Stimulated activated CD8-positive, alpha-beta memory T cell treated with anti-CD3 and anti-CD28 coated beads, Interleukin-15, amount 100 ng/mL, for 24 hours (primary cell): ENCODE measurements at places on chromosomes 7 and 10.

DNA sequence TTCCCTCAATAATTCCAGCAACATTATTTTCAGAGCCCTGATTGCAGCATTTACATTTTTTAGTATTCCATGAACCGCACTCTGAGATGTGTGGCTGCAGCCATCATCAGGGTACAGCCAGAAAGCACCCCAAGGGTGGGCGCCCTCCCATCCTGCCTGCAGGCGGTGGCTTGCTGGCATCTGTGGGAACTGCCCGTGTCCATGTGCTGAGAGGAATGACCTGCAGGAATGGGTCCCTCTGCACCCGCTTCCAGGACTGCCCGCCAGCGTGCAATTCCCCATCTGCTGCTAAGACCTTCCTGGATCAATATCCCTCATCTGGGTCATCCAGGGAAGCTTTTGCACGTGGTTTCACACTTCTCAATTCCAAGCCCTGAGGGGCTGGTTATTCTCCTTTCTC lies 32.8 kb upstream of the NUB1 start:
- no peak for DNase-seq

DNA sequence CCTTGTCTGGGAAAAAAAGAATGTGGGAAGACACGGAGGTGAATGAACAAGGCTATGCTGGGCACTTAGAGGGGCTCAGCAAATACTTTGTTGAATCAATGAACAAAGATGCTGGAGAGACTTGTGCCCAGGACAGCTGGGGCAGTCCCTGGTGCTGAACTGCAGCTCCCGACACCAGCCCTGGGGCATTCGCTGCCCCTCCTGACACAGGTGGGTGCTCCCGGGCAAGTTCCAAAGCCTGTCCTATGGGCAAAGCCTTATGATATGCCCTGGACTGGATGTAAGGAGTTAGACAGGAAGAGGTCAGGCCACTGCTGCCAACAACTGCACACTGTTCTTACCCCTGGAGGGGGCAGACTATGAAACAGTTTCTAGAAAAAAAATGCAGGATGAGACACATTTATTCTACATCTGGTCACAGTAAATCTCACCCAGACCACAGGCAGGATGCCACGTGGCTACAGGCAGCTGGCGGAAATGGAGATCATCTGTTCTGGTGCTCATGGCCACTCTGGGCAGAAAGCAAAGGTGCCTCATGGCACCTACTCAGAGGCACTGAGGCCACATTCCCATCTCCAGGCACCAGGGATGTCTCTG lies 21.9 kb upstream of the FRAT2 start:
- no peak for DNase-seq

DNA sequence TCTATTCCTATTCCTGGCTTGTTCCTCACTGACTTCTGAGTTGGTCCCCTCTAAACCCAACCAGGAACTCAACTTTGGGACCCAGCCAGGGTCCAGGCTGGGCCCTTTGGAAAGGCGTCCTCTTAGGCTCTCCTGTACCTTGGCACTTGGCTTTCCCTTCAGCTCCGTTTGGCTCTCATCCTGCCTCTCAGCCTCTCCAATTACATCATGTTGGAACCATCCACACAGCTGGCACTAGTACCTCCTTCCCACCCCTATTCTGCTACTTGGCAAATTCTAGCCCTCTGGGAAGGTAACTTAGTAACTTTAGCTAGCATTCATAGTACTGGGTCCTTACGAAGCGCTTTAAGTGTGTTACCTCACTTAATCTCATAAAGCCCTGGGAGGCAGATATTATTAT lies 205.3 kb upstream of the HABP2 start:
- no peak for DNase-seq

GRCh38 chr10:124122211-124122610 lies 28.8 kb upstream of the CHST15 start:
- DNase-seq = no peak

DNA sequence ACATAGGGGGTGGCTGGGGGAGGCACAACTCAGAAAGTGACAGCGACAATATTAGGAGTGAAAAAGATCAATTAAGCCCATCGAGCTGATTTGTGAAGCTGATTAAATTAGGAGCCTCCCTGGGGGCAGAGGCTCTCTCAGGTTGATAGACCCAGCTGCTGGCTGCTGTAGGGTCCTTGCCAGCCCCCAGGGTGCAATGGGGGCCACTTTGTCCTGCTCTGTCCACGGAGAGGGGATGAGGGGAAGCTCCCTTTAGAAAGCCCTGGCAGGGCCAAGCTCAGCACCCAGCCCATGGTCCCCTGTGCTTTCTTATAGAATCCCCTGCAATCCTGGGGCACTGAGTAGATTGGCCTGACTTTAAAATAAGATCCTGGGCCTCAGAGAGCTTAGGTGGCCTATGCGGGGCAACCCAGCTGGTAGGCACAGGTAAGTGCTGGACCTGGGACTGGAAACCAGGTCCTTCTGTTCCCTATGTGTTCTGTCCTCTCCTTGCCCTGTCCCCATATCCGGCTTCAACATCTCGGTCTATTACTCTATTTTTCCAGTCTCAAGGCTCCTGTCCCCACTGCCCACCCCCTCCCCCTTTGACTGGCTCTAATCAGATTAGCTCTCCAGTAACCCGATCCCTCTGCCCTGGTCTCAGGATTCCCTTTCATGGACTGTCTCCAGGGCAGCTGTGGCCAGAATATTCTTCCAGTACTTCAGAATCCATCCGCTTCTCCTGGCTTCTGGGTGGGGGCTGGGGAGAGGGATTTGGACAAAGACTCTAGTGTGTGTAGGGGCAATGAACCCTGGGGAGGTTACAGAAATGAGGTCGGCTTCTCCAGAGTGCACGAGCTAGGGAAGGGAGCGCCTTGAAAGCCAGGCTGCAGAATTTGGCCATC lies 259.6 kb downstream of the RPS24 start:
- no peak for DNase-seq

- no peak for DNase-seq
These were observed 205.7 kb upstream of the NPSR1 start for GRCh38 chr7:34452363-34452762.

GRCh38 chr10:31867646-31868045 lies 61.0 kb downstream of the ARHGAP12 start:
- no peak for DNase-seq

- no peak for DNase-seq
These were observed 36.9 kb downstream of the ZNRF2 start for GRCh38 chr7:30321089-30321881.

DNA sequence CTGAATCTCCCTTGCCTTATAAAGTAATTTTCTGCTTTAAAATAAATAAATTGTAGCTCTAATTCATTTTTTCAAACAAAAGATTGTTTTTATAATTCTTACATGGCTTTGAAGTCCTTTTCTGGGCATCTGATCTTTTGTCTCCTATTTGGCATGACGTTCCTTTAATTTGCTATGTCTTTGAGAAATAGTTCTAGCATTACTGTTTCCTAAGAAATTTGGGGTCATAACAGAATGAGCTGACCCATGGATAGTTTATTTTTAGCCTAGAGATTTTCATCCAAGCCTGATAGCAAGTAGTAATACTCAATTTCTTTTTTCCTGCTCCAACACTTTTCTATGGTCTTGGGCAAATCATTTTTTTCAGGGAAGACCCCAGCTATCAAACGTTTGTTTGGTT lies 31.4 kb downstream of the CCDC71L start:
- DNase-seq = no peak

- DNase-seq = no peak
These were observed 66.3 kb downstream of the ARHGAP22 start for GRCh38 chr10:48538611-48539010.

GRCh38 chr10:98899018-98899417 lies 336.6 kb downstream of the HPSE2 start:
- no peak for DNase-seq

DNA sequence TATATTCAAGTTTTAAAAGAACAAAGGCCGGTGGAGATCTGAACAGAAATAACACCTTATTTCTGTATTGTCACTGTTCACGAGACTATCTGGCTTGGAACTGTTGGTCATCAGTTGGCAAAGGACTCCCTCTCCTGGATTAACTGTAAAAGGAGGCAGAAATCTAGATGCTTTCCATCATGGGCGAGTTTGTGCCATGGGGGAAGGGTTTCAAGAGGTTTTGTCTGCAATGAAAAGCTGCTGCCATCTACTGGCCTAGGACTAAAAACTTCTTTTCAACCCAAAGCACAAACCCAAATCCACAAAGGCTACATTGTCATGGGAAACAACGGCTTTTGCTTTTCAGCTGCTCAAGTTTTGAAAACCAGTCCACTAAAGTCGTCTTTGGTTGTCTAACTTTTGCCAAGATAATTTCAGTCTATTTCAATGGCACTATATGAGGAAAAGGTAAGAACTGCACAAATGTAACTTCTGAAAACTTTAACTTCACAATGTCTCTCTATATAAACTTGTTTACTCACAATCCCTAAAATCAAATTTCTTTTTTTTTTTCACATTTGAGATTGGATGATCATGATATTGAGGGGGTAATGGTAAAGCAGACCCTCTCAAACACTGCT lies 196.8 kb downstream of the SKAP2 start:
- no peak for DNase-seq

DNA sequence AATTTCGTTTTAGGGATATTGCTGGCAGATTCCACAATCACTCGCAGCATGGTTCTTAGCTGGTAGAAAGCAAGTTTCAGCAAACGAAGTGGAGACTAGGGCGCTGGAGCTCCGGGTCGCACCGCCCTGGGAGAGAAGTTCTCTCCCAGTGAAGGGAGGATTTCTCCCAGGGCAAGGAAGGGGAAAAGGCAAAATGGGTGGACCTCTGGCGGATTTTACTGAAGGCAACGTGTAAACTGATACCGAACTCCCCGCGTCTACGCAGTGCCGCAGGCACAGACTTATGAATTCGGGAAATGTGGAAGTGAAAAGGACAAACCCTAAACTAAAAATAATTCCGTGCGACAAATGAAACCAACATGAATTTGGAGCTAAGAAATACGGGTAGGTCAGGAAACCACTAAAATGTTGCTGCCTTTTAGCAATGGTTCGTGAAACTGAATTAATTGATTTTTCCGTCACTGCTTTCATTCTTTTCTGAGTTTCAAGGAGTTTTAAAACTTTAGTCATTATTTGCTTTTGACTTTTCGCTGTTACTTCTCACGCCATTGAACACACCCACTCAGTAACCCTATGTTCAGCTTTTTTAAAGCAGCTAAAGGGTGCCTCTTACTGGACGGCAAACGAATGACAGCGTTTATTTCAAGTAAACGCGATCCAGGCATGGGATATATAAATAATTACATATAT lies at the start of gene MYOF:
Gene MYOF (minus strand): TSS at position 190 of the 690 bp plus-strand sequence. CDS start 140 bp downstream, at position 50.
- DNase-seq = no peak

- DNase-seq = no peak
These were observed 55.2 kb upstream of the DKK1 start for GRCh38 chr10:52258799-52259425.

DNA sequence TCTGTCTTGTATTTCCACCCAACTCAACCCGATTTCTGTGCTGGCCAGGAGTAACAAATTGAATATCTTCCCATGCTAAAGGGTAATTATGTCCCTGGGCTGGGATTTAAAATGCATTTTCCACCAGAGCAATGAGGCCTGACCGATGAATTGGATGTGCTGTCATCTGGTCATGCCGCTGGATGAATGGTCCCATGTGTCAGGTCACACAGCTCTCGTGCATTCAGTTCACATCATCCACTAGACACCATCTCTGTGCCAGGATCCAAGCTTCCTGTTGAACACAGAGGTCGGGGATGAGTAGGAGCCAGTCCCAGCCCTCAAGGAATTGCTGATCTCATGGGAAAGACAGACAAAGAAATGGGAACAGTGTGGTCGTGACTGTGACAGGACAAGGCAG lies 200.8 kb downstream of the ADRA2A start:
- no peak for DNase-seq

GRCh38 chr10:127283017-127283416 lies 86.6 kb upstream of the INSYN2A start:
- DNase-seq = no peak

DNA sequence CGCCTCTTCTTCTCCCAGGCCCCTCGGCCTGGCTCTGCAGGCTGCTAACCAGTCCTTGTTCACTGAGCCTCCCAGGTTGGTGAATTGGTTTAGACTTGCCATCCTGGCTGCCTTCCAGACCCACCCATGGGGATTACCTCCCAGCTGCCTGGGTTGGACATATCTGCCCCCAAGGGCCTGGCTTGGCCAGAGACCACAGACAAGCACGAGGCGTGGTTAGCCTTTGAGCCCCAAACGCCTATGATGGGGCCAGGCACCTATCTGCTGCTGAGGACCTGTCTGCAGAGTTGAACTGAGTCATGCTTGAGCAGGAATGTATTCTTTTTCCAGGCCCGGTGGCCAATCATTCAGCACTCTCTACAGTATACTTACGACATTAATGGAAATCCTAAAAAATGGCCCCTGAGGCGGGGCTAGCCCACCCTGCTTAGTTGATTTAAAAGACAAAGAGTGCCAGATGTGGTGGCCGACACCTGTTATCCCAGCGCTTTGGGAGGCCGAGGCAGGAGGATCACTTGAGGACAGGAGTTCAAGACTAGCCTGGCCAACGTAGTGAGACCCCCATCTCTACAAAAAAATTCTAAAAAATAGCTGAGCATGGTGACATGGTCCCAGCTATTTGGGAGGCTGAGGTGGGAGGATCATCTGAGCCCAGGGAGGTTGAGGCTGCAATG lies 361.5 kb downstream of the FRMD4A start:
- no peak for DNase-seq

- no peak for DNase-seq
These were observed 180.8 kb downstream of the MAD1L1 start for GRCh38 chr7:2051707-2052656.

DNA sequence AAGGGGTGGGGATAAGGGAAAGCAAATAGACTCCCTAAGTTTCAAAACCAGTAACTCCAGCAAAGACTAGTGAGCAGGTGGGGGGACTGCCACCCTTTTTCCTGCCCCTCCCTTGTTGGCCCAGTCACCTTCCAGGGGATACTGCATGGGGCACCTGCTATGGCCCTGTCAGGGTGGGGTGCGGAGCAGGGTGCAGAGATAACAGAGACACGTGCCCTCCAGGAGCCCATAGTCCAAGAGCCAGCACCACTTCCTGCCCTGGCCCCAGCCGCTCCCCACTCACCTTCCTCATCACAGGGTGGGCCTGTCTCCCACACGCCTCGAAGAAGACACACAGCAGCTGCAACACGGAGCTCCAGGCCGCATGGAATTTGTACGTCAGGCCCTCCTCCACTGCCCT lies 20.6 kb downstream of the RRP12 start:
- DNase-seq = no peak

- no peak for DNase-seq
These were observed 138.7 kb downstream of the SLC25A13 start for GRCh38 chr7:96183163-96183670.

DNA sequence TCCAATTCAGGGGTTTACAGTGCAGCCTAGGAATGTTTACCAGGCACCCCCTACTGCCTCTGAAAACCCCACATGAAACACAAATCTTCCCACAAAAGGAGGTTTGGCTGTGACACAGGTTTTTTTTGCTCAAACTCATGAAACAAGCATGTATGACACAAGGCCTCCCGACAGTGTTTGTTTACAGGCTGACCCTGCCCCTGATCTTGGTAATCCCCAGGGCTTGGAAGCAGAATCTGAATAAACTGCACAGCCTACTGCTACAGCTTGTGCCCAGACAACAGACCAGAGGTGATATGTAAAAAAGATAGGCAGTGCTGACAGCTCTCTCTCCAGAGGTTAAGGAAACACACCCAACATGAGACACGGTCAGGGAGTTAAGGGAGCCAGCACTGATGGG lies 184.2 kb downstream of the KMT2E start:
- no peak for DNase-seq

GRCh38 chr7:15686295-15686956 lies at the start of gene MEOX2:
Gene MEOX2 (minus strand): TSS chr7:15686683. CDS start chr7:15686402, 281 bp downstream.
- no peak for DNase-seq

GRCh38 chr10:94524146-94524545 lies 21.4 kb upstream of the HELLS start:
- no peak for DNase-seq
